Fibroblast of skin of right biceps (primary cell): ENCODE measurements at places on chromosomes 13 and 19.
A peak's percentile ranks its signal among the peaks of the same experiment; 100 is the strongest.

- DNase-seq, result peak; percentile 68
These were observed at the start of gene LMTK3 for GRCh38 chr19:48511800-48512503. Gene LMTK3 (minus strand): TSS chr19:48511835. CDS start chr19:48511576, 259 bp downstream.

- no peak for DNase-seq
These were observed 31.4 kb downstream of the SCGB2B2 start for GRCh38 chr19:34645551-34645950.

DNA sequence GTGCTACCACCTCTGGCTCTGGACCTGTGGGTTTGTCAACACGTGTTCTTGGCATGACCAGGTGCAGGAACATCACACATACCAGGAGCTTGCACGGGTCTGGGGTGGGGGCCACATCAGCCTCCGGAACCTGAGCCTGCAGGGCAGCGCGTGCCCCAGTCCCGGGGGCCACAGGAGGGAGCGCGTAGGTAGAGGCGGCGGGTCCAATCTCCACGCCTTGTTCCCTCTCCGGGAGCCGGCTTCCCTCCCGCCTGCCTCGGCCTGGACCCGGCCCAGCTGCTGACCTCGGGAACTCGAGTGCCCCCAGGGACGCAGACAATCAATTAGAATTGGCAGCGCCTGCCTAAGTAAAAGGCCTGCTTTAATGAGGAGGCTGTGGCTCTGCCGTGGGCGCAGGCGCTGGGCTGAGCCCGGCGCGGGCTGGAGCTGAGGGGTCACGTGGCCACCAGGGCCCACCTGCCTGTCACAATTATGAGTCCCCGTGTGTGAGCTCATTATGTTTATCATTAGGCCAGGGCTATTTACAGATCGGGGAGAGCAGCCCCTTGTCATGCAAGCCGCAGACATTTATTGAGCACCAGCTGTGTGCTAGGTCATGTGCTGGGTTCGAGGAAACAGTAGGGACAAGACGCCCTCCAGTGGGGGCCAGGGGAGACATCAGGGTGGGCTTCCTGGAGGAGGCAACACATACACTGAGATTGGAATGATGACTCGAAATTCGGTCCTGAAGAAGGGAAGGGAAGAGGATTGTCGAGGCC lies 32.2 kb upstream of the TNFAIP8L1 start:
- DNase-seq, result no peak

GRCh38 chr19:56091751-56092546 lies 29.1 kb downstream of the ZNF787 start:
- DNase-seq, result no peak

DNA sequence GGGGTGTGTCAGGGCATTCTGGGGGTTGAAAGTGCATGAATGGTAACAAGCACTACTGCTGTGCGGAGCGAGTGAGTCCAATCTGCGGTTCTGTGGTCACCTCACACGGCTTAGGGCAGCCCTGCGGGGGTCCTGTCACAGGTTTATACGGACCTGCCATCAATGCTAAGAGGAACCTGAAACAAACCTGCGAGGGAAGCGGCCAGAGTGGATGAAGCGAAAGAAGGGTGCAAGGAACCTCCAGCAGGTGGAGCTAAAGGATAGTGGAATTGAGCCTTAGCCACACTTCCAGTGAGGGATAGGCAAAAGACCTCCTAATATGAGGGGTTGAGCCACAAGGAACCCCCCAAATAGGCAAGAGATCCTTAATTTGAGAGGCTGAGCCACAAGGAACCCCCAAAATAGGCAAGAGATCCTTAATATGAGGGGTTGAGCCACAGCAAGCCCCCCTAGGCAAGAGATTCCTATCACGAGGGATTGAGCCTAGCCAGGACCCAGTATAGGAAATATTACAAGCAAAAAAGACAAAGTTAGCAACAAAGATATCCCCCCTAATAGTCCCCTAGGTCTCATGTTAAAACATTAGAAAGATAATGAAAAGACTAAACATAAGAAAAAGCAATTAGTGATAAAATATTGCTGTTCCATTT lies 6.3 kb upstream of the ZNF69 start:
- DNase-seq, result peak; percentile 45

DNA sequence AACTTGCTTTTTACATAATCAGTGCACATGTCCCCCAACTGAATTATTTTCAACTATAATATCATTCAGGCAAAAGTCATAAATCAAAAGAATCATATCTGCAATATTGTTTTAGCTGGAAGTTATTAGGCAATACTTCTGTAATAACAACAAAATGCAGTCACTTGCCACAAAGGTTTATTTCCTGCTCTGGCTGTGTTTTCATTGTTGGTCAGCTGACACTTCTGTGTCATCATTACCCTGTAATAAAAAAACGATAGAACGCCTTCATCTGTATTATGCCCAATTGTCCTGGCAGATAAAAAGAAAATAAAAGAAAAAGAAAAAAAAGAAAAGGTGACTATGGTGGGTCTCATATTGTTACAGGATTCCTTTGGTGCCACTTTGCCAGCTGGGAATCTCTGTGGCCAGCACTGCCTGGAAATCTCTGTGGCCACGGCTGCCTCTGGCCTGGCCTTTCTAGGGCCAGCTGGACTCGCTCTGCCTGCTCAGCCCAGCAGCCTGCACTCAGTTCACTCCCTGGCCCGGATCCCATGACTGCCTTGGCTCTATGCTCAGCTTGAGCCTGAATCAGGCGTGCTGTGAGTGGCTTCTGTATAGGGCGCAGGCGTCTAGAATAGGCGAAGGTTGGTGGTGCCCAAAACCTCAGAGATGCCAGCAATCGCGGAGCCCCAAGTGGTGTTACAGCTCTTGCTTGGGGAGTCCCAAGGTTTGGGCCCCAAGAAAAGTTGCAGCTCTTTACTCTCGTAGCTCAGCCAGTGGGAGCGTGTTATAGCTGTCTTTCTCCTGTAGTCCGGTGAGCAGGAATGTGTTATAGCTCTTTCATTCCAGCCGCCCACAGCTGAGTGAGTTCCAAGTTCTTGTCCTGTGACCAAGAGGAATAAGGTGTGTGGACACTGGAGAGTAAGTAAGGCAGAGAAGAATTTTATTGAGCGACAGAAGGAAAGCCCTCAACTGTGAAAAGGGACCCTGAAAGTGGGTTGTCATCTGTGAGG lies 1227.1 kb downstream of the SLITRK1 start:
- peak; percentile 1 for DNase-seq
